ENCODE measurements at places on chromosomes 13 and 19.

DNA sequence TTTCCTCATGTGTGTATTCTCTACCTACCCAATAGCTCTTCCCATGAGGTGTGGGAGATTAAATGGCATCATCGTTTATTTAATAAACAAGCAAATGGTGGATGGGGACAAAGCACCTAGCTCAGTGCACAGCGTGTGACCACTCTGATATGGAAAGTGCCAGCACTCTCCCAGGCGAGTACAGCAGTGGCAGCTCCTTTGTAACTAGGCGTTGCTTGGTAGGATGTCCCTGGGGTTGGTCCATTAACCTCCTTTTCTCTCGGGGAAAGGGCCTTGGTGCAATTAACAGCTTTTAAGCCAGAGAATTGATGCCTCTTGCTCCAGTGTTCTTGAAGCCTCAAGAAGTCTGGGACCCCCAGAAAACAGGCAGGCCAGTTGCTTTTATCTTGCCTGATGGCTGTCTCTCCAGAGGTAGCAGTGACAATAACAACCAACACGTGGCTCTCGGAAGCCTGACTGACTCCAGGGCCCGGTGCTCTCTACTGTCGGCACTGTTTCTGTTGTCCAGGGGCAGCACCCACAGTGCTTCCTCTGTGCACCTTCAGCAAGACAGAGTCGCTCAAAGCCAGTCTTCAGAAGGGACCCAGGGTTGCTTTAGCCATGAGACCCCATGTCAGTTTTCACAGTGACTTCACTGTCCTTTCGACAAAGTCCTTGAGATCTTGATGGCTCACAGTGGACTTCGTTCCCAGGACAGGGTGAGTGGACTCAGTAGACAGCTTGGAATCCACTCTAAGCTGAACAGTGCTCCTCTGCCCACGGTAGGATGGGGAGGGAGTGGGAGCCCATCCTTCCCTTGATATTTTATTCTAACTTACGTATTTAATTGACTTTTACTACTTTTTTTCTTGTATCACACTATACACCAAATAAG, 33.9 kb upstream of the NPAS1 start:
- DNase-seq = no peak

- DNase-seq = no peak
Observed at GRCh38 chr19:54319892-54320670, 7.1 kb upstream of the LILRA5 start.

- DNase-seq = no peak
Observed at GRCh38 chr13:32881777-32882145, 134.5 kb upstream of the KL start.

- DNase-seq = peak; percentile 67
Observed at GRCh38 chr19:1672038-1672768, 19.8 kb upstream of the TCF3 start.

GRCh38 chr19:28345811-28346210, 867.1 kb downstream of the UQCRFS1 start:
- no peak for DNase-seq

- DNase-seq = no peak
Observed at GRCh38 chr13:62205273-62205672, 789.6 kb upstream of the PCDH20 start.

- DNase-seq = no peak
Observed at GRCh38 chr19:14519860-14520407, 1.7 kb upstream of the DNAJB1 start.

GRCh38 chr19:45251452-45252354, 632 bp downstream of the MARK4 start:
- DNase-seq = no peak

GRCh38 chr19:48946463-48947257, 8.0 kb upstream of the BAX start:
- DNase-seq = no peak

GRCh38 chr19:48530066-48530720, 18.6 kb upstream of the LMTK3 start:
- DNase-seq = no peak

- no peak for DNase-seq
Observed at GRCh38 chr19:56404705-56405056, 549 bp downstream of the ZNF583 start.

DNA sequence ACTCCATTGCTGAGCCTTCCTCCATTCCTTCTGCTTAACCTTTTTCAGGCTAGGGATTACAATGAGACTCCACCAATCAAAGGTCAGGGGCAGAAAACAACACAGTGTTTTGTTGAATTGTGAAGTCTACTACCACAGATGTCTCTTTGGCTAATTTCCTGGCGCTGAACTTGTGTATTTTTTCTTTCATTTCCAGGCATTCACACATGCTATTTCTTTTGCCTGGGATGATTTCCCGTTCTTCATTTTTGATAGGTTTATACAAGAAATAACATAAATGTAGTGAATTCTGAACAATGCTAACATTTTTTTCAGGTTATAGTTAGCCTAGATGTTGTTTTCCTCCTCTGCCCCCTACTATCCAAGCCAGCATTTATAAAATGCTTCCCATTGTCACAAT, 64.3 kb downstream of the OLFM4 start:
- no peak for DNase-seq

DNA sequence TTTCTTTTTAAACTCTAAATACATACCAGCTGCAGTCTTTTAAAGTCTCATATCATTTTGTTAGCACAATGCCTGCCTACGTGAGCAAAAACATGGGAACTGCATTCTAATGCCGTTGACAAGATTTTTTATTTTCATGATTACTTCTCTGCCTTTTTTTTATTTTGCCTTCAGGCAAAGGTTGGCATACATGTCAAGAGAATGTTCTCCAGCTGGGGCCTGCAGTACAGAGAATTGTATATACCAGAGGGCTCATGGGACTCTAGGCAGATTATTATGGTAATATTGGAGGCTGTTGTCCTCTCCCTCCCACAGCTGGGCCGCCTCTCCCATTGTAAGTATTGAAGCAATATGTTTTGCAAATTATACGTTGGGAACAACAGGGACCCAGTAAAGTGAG, 53.9 kb upstream of the OBI1 start:
- no peak for DNase-seq

DNA sequence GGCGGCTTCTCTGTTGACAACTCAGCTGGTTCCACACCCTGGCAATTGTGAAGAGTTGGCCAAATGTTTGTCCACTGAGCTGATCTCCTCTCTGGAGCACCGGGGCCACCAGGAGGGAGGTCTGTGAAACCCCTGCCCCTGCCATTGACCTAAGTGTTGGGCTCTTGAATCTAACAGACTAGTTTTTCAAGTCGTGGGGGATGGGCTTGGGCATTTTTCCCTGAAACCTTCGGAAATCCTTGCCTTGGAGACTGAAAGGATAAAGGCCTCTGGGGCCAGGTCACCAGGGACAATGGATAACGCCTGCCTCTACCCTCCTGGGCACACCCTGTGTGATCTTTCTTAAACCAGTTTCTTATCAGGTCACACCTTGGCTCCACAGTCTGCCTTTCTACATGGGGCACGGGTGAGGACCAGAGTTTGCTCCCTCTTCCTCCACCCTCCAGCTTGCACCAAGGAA, 881 bp downstream of the GEMIN7 start:
- DNase-seq = no peak

- DNase-seq = no peak
Observed at GRCh38 chr13:42762917-42763316, 18.5 kb upstream of the FAM216B start.

DNA sequence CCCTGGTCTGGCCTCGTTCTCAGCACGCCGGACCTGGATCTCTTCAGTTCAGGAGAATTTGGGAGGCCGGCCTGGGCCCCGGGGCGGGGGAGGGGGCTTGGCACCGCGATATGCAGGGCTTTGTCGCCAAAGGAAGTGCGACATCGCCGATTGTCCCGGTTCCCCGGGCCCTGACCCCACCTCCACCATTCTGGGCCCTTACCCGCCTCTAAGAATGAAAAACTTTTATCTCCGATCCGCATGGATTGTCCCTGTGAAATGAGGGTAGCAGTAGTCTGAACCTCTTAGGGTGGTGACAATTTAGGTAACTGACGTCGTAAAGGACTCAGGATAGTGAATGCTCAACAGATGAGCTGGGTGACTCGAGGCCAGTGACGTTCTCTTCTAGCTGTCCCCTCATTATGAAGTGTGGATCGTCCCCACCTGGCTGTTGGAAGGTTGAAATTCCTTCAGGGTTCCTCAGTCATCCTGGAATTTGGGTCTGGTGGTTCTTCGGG, 650 bp downstream of the DDA1 start:
- no peak for DNase-seq

DNA sequence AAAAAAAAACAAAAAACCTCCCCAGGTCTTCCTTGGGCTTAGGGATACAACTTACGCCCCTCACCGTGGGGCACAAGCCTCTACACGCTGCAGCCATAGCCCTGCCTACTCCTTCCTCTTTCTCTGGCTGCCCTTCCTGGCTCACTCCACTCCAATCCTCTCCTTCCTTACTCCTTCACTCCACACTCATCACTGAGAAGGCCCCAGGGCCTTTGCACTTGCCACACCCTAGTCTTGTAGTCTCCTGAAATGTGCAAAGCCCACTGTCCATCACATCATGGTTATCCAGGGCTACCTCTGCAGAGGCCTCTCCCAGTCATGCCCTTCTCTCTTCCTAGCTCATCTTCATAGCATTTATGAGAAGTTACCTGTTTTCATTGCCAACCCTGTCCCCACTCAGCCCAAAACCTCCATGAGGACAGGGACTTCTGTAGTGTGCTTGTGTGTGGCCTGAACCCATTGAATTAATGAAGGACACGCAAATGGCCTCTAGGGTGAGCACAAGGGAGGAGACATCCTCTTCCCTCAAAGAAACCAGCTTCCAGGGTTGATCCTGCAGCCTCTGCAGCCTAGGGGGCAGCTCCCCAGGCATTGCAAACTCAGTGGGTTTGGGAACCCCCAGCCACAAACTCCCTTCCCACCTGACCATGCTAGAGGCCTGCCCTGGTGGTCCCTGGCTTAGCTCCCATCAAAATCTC, 7.9 kb upstream of the HSH2D start:
- no peak for DNase-seq

- DNase-seq = no peak
Observed at GRCh38 chr13:51003642-51004041, 94.1 kb downstream of the RNASEH2B start.

All from stimulated activated CD4-positive, alpha-beta T cell treated with anti-CD3 and anti-CD28 coated beads, Interleukin-1b, Interleukin-23, amount 100 ng/mL, for 4 hours (primary cell).